ENCODE measurements at places on chromosomes 7 and 10. TPM values are rescaled to one million over a fixed set of nuclear protein-coding genes. Genes with fewer than 3 reads are reported as not detected.

Gene WNT8B
- total RNA-seq: not detected

Gene HOXA11
- not detected for total RNA-seq

Gene CALY
- 13.3 TPM for total RNA-seq

Gene CDNF
- total RNA-seq: 1.2 TPM

Gene UNC5B
- 4.2 TPM for total RNA-seq

Gene CDC14C
- total RNA-seq: not detected

Gene TDRD1
- 0.25 TPM for total RNA-seq

Gene PODXL
- total RNA-seq: 21.6 TPM

Gene PTPN20
- 4.7 TPM for total RNA-seq

Gene SVIL
- 27.5 TPM for total RNA-seq

Gene TUBAL3
- not detected for total RNA-seq

Gene PHKG1
- 2.5 TPM for total RNA-seq

Gene ITIH2
- 8.4 TPM for total RNA-seq

Gene TRIM50
- not detected for total RNA-seq

Gene OR9A2
- total RNA-seq: 0.49 TPM

All from temporal lobe (tissue), 4 donors.